NCI-H510A (cell line): ENCODE measurements at places on chromosomes 5 and 9.

- no peak for DNase-seq
Observed at GRCh38 chr5:134398609-134399155, 13.0 kb downstream of the CDKN2AIPNL start.

DNA sequence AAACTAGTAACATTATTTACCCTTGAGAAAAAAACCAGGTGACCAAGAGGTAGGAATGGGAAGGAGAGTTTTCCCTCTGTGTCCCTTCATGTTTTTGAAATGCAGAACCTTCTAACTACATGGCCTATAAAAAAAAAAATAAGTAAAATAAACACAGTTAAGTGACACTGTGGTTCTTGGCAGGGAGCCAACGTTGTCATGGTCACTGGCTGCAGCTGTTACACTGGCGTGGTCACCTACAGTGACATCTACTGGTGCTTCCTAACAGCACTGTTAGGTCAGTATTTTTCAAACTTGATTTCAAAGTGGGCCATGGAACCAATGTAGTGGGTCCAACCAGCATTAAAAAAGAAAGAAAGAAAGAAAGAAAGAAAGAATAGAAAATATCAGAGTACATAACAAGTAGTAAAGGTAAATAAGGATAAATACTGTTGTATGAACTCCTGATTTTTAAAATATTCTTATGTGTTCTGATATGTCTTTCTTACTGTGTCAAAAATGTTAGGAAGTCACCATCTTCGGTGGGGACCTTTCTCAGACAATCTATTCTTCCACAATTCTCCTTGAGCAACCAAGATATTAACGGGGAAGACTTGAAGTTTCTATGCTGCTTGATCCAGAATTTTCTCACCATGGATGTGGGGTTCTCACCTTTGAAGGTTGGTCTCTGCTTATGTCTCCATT lies 59.1 kb upstream of the PJA2 start:
- peak; percentile 80 for DNase-seq

- DNase-seq, result no peak
Observed at GRCh38 chr9:16043756-16044578, 491.1 kb downstream of the CCDC171 start.

- DNase-seq, result no peak
Observed at GRCh38 chr5:140303966-140304365, 1.1 kb upstream of the PFDN1 start.

DNA sequence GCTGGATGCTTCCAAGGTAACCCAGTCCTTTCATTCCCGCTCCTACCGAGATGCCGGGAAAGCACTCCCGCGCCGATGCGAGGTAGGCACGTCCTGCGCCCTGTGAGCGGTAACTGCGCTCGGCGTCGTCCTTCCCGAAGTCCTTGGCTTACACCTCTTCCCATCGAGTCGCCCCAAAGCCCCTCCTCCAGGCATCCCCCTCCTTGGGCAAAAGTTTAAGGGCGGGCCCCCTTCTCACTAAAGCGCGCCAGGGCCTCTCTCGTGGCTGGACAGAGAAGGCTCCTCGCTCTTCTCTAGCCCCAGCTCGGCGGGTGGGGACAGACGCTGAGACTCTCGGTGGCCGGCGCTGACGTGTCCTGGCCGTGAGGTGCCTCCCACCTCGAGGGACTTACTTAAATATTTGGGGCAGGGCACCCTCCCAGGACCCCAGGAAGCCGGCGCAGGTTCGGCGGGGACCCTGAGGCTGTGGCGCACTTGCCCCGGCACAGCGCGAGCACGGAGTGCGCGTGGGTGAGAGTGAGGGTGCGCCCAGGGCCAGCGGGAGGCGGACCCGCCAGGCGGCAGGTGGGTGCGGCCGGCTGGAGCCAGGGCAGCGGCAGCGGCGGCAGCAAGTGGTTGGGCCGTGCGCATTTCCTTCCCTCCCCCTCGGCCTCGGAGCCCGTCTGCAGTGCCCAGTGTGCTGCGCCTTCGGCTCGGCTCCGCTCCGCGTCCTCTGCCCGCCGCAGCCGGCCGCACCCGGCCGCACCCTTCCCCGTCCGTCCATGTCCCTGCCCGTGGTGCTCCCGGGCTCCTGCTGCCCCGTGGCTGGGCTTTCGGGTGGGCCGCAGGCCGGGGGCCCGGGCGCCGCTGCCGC lies at the start of gene ENTREP1:
Gene ENTREP1, plus strand, starts transcription at position 667 of the 853 bp plus-strand sequence. Its CDS starts 95 bp downstream, at position 762.
- DNase-seq, result peak; percentile 67

- no peak for DNase-seq
Observed at GRCh38 chr5:154081246-154081645, 42.5 kb downstream of the MFAP3 start.

DNA sequence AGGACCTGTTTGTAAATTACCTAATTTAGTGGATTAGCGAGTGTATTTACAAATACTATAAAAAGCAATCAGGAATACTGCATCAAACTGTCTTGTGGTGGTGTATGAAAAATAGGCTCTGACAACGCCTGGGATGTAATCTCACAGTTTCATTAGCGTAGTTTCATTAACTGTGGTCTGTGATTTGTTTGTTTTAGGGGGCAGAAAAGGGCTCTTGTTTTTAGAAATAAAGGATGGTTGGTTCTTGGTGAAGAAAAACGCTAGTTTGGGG lies 1.4 kb downstream of the SLC44A1 start:
- DNase-seq, result no peak

- DNase-seq, result no peak
Observed at GRCh38 chr5:75275147-75275546, 38.5 kb upstream of the ANKRD31 start.

DNA sequence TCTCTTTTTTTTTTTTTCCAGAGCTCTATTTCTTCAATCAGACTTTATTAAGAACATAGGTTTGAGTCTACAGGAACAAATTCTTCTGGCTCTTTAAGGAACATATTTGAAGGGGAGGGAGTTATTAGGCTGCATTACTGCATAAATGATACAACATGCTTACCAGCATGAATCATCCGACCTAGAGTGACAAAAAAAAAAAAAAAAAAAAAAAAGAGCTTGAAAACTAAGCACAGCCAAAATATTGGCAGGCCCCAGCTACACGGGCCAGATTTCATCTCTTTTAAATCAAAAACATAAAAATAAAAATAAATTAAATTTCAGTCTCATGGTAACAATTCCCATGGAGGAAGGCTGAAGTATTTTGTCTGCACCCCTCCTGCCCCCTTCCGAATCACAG lies 26.3 kb downstream of the MSX2 start:
- DNase-seq, result no peak

GRCh38 chr5:131357739-131358561 lies 94.1 kb downstream of the CDC42SE2 start:
- no peak for DNase-seq

GRCh38 chr9:83669067-83669466 lies 38.7 kb downstream of the UBQLN1 start:
- no peak for DNase-seq

DNA sequence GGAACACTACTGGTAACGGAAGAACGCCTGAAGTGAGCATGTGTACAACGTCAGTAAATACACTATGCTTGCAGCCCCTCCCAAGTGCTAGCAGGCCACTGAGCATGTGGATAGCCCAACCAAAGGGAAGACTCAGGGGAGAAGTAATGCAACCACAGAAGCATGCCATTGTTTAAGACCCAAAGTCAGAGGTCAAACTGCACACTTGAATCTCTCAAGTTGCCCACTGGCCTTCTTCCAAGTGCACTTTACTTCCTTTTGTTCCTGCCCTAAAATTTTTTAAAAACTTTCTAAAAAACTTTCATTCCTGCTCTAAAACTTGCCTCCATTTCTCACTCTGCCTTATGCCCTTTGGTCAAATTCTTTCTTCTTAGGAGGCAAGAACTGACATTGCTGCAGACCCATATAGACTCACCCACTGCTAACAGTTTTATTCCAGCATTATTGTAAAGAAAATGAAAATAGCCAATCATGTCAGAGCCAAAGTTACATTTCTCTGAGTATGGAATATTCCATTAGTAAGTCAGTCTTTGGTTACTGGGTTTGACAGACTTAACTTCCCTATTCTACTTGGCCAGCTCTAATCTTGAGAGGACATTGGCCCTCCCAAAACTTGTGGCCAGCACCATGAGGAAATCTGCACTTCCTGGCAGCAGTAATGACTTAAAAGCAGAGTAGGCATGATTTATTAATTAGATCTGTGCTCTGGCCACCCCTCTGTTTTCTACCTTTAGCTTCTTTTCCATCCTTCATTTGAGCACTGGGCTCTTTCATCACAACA lies 76.9 kb downstream of the TSSK1B start:
- DNase-seq, result no peak

DNA sequence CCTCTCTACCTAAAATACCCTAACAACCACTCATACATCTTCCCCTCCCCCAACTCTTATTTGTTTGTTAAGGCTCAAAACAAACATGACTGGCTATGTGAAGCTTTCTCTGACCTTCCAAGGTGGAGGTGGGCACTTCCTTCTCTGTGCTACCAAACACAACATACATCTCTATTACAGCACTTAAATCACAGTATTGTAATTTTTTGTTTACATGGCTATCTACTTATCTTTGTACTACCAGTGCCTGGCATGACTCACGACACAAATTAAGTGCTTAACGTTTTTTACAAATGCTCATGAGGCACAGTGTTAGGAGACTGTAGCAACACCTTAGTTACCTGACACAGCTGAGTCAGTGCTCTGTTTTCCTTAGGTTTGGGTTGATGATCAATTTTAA lies 18.6 kb downstream of the HOMER1 start:
- peak; percentile 8 for DNase-seq

DNA sequence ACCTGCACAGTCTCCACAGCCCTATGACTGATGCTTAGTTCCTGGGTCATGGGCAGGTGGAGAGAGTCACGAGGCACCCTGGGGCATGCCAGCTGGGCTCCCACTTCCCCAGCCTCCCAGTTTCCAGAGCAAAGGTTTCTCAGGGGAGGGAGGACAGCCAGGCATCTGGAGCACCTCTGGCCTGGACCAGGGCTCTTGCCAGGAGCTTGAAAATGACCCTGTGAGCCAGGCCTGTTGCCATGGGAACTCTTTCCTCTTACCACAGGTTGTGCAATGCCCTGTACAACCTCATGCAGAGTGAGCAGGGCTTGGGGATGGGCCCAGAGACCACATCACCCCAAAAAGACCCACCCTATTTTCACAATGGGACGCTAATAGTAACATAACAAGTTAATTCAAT lies 113.1 kb downstream of the PSD2 start:
- DNase-seq, result no peak

DNA sequence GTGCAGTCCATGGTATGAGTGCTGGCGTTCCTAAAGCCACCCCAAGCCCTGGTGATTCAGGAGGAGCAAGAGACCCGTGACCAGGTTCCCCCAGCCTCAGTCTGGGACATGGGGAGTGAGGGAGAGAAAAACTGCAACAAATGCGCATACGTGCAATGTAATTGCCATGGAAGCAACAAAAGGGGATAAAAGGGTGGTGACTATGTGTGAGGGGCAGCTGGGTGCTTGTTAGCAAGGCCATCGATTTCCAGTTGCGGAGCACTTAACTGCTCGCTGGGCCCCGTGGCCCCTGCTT lies 709 bp upstream of the SH3PXD2B start:
- no peak for DNase-seq

GRCh38 chr5:68848091-68848490 lies 245.7 kb upstream of the SLC30A5 start:
- no peak for DNase-seq

GRCh38 chr9:86096386-86096785 lies 3.0 kb downstream of the GOLM1 start:
- DNase-seq, result no peak

DNA sequence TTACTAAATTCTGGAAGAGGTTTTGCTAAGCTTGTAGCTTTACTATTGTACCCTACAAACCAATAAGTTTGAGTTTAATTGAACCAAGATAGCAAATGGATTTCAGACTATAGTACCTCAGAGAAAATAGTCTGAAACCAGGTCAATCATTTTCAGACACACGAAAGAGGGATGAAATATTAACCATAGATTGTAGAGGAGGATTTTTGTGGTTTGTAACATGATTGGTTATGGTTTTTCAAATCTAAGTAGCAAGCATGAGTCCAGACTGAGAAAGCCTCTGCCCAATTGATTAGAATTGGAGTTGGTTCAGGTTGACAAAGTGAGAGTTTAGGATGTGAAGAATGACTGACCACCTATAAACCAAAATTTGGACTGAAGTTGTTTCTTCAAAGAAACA lies 562.7 kb upstream of the DMAC1 start:
- DNase-seq, result no peak

- no peak for DNase-seq
Observed at GRCh38 chr5:107168848-107169752, 501.6 kb downstream of the EFNA5 start.

DNA sequence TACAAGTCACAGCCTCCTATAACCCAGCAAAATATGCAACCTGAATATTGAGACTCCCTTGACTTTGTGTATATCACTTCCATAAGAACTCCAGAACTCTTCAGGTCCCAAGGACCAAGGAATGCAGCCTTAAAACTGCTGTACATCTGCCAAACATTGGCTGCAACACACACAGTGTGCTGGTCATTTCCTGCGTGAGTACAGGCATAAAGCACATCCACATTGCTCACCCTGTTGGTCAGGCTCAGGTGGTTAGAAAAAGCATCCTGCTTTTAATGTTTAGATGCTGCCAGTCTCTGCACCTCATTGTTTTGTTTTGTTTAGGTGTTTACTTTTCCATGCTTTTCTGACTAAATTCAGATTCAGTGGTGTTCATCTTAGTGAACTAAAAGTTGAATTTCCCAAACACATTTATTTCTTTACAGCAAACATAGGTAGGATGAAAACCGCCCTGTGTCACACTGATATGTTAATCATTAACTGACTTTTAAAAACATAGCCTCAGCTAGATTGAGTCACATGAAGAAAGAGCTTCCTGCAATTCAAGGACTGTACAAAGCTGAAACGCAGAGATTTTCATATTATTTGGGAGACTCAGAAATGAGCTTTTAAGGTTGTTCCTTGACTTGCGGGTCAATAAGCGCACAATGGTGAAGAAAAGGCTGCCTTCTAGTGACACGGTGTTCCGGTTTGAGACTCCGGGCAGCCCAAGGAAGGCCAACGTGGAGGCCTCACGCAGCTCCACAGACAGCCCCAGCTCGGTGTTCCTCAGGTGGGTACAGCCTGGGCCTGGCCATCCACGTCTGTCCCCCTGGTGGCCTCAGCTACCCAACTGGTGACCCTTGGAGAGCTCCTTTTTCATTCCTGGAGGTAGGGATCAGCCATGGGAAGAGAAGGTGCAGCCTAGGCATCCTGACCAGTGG lies 52.2 kb upstream of the GRAMD2B start:
- no peak for DNase-seq

- DNase-seq, result no peak
Observed at GRCh38 chr9:87422999-87423398, 74.7 kb upstream of the DAPK1 start.

DNA sequence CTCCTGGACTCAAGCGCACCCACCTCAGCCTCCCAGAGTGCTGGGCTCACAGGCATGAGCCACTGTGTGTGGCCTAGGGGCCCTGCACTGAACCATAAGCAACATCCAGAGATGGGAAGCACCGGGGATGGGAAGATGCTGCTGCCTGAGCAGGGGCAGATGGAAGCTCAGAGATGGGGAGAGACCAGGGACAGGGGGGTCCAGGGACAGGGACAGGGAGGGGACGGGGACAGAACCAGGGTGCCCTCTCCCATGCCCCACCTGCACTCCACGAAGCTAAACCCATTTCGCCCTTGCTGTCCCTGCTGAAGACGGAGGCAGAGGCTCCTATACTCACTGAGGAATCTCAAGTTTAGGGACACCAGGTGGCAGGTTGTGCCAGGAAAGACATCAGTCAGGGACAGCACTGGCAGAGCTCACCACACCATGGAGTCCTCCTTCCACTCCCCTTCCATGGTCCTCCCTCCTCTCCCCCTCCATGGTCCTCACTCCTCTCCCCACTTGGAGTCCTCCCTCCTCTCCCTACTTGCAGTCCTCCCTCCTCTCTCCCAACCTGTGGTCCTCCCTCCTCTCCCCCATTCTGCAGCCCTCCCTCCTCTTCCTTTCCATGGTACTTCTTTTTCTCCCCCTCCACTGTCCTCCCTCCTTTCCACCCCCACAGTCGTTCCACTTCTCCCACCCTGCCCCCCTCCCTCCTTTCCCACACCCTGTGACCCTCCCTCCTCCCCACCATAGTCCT lies 45.5 kb upstream of the LRRC14B start:
- no peak for DNase-seq
